Uterine smooth muscle cell (primary cell): ENCODE measurements at places on chromosomes 13 and 19. TPM values are rescaled to one million over a fixed set of nuclear protein-coding genes. Genes with fewer than 3 reads are reported as not detected.

Gene GPR18
- not detected in 2 replicates for total RNA-seq

Gene CTXN1
- 1.1 and 2.6 TPM in 2 replicates for total RNA-seq

Gene KLK6
- total RNA-seq = not detected in 2 replicates

Gene LILRB4
- not detected in 2 replicates for total RNA-seq

Gene LILRB1
- not detected in 2 replicates for total RNA-seq

Gene EFNA2
- total RNA-seq = not detected in 2 replicates

Gene FOXO1
- total RNA-seq = 2.3 and 3.6 TPM in 2 replicates

Gene SYNGR4
- total RNA-seq = not detected in 2 replicates

Gene FREM2
- total RNA-seq = under 0.01 TPM in 2 replicates

Gene ZNF541
- 0.12 and 0.44 TPM in 2 replicates for total RNA-seq

Gene ARRDC5
- total RNA-seq = not detected in 2 replicates

Gene CEACAM1
- total RNA-seq = under 0.01 TPM in 1 of 2 replicates, not detected in the other
